Suppressor macrophage (primary cell): ENCODE measurements at places on chromosomes 7 and 10.

DNA sequence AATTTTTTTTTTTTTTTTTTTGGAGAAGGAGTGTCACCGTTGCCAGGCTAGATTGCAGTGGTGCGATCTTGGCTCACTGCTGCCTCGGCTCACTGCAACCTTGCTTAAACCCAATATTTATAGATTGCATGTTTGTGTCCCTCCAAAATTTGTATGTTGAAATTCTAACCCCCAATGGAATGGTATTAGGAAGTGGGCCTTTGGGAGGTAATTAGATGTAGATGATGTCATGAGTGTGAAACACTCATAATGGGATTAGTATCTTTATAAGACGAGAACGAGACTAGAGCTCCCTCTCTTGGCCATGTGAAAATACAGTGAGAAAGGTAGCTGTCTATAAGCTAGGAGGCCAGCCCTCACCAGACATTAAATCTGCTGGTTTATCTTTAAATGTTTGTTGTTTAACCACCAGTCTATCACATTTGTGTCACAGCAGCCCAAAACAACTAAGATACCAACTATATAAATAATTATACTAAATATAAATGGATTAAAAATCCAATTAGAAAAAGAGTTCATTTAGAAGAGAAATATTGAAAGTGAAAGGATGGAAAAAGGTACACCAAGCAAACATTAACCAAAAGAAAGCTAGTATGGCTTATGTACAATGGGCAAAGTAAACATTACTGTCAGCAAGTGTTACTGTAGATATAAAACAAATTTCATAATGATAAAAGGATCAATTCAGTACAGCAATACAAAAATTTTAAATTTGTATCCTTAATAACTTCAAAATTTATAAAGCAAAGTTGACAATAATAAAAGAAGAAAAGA lies 9.3 kb downstream of the TCAF1 start:
- DNase-seq, result no peak

DNA sequence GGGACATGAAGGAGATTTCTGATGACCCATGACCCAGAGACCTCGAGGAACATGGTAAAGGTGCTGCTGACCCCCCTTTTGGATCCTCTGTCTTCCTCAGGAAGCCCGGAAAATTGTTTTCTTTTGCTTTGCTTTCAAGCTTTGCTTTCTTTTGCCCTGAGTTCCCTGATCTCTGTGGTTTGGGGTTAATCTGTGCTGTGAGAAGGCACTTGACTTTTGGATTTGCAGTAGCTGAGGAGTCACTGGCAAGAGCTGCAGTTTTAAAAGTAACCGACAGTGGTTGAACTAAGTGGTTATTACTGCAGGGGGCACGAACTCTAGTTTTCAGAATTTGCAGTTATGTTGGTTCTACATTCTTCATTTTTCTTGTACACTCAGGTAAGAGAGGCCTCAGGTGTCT lies 53.0 kb downstream of the PDZD8 start:
- DNase-seq, result no peak

DNA sequence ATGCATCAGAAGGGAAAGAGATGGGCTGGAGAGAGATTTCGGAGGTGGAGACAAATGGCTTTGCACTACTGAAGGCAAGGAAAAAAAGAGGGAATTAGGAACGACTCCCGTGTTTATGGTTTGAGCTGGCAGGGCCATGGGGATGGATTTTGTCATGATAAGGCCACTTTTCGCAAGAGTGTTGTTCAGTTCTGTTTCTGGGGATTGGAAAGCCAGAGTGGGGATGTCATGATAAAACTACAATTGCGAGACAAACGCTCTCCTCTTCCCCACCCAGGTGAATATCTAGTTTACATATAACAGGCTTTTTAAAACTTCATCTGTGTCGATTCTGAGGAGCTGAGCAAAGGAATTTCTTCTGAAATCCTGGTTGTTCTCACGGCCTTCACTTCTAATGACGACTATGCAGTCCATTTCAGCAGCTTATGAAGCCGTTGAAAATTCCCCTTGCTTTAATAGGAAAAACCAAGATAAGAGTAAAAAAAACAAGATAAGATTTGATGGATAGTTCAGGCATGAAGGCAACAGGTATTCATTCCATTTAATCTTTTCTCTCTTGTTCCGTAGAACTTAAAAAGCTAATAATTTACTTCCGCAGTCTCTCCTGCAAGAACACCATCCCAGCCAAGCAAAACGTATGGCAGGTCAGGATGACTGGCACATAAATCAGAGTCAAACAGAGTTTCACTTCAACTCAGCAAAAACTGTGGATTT lies 245.6 kb upstream of the PITRM1 start:
- DNase-seq, result no peak

- DNase-seq, result peak; percentile 85
These were observed 59.2 kb upstream of the MYL10 start for GRCh38 chr7:101688183-101688831.
